ENCODE measurements at places on chromosomes 6 and 20.

DNA sequence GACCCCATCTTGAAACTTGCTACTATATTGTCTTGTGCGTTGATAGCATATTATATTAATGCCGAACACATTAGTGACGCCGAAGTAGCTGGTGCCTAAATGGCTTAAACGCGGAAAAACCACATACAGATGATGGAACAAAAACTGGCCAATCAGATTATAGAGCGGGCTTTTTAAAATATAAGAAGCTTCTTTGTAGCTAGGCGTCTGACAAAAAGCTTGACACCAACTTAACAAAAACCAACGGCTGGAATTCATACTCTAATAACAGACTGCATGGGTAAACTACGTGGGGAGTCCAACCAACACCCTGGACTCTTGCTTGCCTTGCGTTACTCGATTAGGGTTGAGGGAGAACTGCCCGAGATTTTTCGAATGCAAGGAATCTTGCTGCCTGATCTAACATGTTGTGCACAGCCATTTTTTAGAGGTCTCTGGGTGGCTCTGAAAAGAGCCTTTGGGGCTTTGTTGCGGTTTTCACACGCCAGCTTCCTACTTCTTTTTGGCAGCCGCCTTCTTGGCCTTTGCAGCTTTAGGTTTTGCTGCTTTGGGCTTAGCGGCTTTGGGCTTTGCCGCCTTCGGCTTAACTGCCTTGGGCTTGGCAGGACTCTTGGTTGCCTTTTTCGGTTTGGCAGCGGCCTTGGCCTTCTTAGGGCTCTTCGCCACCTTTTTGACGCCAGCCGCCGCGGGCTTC, 45.7 kb downstream of the OR2B2 start:
- DNase-seq: no peak

DNA sequence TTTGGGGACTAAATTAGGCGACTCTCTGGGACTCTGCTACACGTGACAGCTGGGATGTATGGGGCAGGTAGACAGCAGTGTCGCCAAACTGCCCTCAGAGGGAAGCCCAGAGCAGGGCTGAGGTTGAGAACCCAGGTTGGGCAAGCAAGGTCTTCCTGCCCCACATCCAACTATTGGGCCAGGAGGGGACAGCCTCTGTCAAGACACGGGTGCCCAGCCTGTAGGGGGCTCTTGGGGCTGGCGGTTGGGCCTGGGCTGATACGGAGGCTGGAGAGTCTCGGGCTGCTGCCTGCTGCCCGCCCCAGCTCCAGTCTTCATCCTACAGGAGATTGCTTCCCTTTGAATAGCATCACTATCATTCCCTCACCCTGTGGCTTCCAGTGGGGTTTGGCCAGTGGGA, 33.3 kb downstream of the CPNE5 start:
- DNase-seq: no peak

GRCh38 chr6:40328386-40328985, 258.7 kb downstream of the LRFN2 start:
- DNase-seq: peak; percentile 95

DNA sequence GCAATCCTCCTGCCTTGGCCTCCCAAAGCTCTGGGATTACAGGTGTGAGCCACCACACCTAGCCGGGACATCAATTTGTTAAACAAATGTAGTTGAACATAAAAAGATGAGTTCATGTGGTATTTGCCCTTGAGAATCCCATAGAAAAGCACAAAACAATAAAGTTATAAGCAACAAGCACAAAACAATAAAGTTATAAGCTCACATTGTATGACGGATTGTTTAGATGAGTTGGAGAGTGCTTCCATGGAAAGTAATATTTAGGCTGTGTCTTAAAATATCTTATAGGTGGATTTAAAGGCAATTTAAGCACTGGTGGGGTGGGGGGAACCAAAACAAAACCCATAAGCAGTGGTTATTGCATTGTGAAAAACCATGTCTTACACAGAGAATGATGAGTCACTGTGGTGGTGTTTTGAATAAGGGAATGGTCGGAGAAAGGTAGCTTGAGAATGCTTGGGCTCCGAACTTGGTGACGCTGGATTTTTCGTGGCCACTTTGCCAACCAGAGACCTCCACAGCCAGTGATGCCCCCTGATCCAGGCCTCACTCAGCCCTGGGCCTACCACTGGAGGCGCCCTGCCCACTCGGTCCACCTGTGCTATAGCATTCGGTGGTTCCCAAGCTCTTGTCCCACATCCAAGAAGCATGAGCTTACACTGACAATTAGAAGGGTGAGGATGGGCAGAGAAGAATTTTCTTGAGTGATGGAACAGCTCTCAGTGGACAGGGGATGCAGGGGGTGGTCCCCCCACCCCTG, 256.0 kb downstream of the CDKAL1 start:
- DNase-seq: no peak

DNA sequence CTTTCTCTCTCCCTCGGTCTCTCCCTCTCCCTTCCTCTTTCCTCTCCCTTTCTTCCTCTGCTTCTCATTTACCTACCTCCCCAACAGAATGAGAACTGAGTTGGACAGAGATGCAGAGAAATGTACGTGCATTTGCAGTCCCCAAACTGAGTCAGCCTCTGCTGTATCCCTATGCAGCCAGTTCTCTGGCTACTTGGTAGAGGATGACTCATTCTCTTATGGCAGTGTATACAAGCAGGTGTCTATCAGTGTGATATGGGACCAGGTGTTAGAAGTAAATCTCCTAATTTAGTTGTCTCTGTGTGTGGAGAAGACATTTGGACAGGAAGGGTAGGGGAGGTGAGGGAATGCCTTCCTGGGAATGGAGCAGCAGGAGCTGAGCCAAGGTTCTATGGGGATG, 470.8 kb downstream of the CD109 start:
- no peak for DNase-seq

- no peak for DNase-seq
These were observed 8.1 kb upstream of the SERPINB9 start for GRCh38 chr6:2911171-2911570.

DNA sequence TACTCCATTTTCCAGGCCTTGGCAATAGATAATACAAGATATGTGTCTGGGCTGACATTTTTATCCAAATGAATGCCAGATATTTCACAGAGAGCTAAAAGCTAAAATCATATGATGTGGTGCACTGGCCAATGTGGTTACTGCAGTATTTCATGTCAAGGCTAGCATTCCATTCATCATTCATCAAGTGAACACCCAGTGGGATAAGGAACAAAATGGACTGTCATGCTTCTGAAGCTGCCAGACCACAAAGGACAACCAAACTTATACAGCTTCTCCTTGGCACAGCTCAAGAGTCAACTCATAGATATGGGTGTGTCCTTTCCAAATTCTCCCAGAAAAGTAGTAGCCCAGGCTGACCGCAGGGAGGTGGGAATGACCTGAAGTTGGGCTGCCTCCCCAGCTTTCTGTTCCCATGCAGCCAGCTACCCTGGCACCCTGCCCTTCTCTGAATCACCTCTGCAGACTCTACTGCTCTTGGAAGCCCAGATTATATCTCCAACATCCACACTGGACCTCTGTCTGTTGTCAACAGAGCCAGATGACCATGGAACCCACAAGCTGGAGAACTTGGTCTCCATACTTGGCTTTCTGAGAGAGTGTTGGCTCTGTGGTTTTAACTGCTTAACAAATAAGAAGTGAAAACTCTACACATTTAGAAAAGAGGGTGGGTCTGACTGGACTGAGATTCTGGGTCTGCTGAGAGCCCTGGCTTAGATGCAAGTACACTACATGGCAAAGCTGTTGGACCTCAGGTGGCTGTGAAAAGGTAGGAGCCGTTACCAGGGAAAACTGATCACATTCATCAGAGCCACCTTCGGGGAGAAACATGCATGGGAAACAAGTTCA, 122.8 kb downstream of the ALDH8A1 start:
- no peak for DNase-seq

- DNase-seq: peak; percentile 97
These were observed 253.2 kb downstream of the SOX4 start for GRCh38 chr6:21846541-21847451.

DNA sequence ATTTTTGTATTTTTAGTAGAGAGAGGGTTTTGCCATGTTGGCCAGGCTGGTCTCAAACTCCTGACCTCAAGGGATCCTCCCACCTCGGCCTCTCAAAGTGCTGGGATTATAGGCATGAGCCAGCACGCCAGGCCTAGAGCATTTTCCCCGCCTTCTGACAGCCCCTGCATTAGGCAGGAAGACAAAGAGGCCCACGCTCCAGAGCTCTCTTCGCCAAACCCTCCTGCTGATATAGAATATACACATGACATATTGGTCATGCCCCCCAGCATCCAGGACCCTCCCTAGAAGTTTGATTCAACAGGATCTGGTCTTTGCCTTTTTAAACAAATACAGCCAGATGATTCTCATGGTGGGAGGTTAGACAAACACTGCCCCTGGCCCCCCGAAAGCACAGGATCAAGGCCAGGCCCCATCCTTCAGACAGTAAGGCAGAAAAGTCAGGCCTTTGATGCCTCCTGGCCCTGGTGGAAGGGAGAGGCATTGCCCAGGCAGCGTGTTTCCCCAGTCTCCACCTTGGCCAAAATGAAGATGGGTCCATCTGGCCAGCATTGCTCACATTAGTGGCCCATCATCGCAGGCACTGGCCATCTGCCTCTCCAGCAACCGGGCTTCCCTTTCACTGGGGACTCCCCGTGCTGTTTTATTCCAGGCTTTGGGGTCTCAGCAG, 4.4 kb downstream of the SULF2 start:
- no peak for DNase-seq

DNA sequence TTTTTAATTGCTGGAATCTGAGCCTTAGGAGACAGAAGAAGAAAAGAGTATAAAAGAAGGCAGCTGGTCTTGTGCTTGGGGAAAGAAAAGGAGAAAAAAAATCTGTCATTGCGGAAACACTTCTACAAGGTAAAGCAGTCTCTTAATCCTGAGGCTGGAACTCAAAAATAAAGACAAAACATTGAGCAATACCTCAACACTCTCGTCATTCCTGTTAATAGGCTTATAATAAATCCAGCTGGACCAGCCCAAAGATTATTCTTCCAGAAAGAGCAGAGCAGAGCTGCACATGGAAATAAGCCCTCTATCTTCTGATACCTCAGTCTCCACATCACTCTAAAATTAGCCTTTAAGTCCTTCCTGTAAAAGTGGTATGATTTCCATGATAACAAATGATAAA, 62.0 kb upstream of the HIVEP1 start:
- no peak for DNase-seq

DNA sequence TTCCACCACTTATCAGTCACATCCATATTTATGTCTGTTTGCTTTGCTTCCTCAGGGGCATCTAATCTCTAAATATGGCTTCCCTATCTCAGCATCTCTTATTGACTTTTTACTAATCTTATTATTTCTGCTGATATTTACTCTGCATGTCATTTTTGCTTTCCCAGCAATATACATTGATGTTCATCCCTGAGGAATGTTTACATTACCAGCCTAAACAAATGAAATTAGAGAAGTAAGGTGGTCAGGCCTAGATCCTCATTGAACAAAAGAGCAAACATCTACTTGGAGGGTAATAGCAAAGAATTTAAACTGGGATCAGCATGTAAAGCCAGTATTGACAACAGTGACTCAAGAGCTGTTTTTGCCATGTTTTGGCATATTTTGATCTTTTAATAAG, 546.4 kb downstream of the MMUT start:
- peak; percentile 96 for DNase-seq

DNA sequence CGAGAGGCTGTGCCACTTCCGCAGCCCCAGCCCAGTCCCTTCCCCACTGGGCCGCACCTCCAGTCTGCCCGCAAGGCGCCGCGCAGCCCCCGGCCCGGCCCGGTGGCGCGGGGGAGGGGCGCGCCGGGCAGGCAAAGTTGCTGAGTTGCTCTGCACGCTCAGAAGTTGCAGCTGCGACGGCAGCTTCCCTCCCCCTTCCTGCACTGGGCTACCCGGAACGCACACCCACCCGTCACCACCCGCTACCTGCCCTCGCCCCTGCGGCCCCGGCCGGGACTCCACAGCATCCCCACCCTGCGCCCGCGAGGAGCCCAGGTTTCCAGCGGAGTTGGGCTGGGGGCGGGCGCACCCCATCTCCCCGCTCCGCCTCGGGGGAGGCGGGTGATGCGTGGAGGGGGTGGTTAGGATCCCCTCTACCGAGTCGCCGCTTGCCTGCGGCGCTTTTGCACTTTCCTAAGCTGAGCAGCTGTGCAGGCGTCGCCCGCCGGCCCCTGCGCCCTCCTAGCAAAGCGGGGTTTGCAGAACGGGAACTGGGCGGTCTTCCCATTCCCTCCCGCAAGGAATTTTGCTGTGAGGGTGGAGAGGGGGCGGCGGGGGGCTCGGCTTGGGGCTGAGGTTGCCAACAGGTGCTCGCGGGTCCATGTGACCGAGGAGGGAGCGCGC, 55.9 kb upstream of the RREB1 start:
- peak; percentile 36 for DNase-seq

DNA sequence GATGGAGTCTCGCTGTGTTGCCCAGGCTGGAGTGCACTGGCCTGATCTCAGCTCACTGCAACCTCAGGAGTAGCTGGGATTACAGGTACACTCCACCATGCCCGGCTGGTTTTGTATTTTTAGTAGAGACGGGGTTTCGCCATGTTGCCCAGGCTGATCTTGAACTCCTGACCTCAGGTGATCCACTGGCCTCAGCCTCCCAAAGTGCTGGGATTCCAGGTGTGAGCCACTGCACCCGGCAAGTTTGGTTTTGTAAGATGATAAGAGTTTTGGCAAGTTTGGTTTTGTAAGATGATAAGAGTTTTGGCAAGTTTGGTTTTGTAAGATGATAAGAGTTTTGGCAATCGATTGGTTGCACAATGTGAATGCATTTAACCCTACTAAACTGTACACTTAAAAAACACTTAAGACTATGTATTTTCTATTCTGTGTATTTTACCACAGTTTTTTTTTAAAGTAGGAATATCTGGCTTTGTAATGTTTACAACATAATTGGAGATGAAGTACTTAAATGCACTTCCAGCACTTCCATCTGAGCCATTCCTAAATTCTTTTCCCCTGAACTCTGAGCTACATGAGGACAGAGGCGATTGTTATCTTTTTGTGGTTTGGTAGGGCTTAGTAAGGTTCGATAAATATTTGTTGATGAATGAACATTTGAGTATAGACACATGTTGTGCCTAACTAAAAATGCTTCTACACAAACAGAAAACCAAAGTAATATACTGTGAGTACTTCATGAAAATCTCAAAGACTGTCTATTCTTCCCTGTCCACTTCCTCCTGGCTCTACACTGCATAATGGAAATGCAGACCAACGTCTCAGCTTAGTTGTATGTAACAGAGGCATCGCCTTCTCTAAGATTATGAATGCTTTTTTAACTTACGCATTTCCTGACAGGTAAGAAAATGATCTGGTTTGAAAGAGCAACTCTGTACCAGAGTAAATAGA, 18.8 kb downstream of the SAMHD1 start:
- no peak for DNase-seq
